H7 (cell line): ENCODE measurements at places on chromosomes 1 and 21. TPM values are rescaled to one million over a fixed set of nuclear protein-coding genes. Genes with fewer than 3 reads are reported as not detected.

Gene FBXO2
- 46.0 and 46.7 TPM in 2 replicates for total RNA-seq

Gene CD1B
- not detected in 2 replicates for total RNA-seq

Gene TMEM125
- 11.1 and 13.0 TPM in 2 replicates for total RNA-seq

Gene TMPRSS2
- 2.6 and 3.0 TPM in 2 replicates for total RNA-seq

Gene PGBD5
- 29.8 and 34.7 TPM in 2 replicates for total RNA-seq

Gene OR2T33
- total RNA-seq, result not detected in 2 replicates

Gene KRTAP19-3
- not detected in 2 replicates for total RNA-seq

Gene ZBTB8A
- 6.2 and 9.1 TPM in 2 replicates for total RNA-seq

Gene ERG
- 0.37 and 1.5 TPM in 2 replicates for total RNA-seq

Gene IFI44
- not detected in 2 replicates for total RNA-seq

Gene LCE6A
- total RNA-seq, result not detected in 2 replicates

Gene GUCA2A
- total RNA-seq, result not detected in 2 replicates

Gene MR1
- 0.44 TPM in 1 of 2 replicates, not detected in the other for total RNA-seq

Gene ITGB2
- 1.4 and 2.4 TPM in 2 replicates for total RNA-seq

Gene PYHIN1
- total RNA-seq, result not detected in 2 replicates

Gene TNFSF4
- 0.21 and 0.67 TPM in 2 replicates for total RNA-seq

Gene TRABD2B
- 2.0 and 4.4 TPM in 2 replicates for total RNA-seq

Gene CADM3
- 2.1 and 4.1 TPM in 2 replicates for total RNA-seq

Gene MYOC
- not detected in 2 replicates for total RNA-seq

Gene OR10J1
- not detected in 2 replicates for total RNA-seq

Gene LDLRAP1
- total RNA-seq, result 47.0 and 47.9 TPM in 2 replicates

Gene APOBEC4
- total RNA-seq, result not detected in 2 replicates

Gene CLEC20A
- not detected in 2 replicates for total RNA-seq

Gene SMG7
- 21.9 and 37.6 TPM in 2 replicates for total RNA-seq

Gene SPATA45
- total RNA-seq, result 0.38 and 0.63 TPM in 2 replicates

Gene SPRR2E
- total RNA-seq, result not detected in 2 replicates

Gene EFNA3
- 17.5 and 24.9 TPM in 2 replicates for total RNA-seq

Gene HIVEP3
- total RNA-seq, result 1.8 and 1.9 TPM in 2 replicates

Gene OLIG1
- total RNA-seq, result 0.15 and 1.2 TPM in 2 replicates

Gene TINAGL1
- 11.5 and 14.2 TPM in 2 replicates for total RNA-seq

Gene LHX8
- total RNA-seq, result not detected in 2 replicates

Gene RGS8
- 2.3 and 14.2 TPM in 2 replicates for total RNA-seq

Gene LRRN2
- total RNA-seq, result 10.9 and 20.6 TPM in 2 replicates

Gene RAB25
- 18.3 and 27.6 TPM in 2 replicates for total RNA-seq

Gene ILDR2
- 0.11 and 0.21 TPM in 2 replicates for total RNA-seq

Gene RUNX3
- total RNA-seq, result 1.3 and 3.5 TPM in 2 replicates

Gene SLC1A7
- 0.18 TPM in 1 of 2 replicates, not detected in the other for total RNA-seq

Gene PKP1
- not detected in 2 replicates for total RNA-seq

Gene SPRR2A
- total RNA-seq, result not detected in 2 replicates

Gene RHCE
- total RNA-seq, result 0.62 and 0.70 TPM in 2 replicates
